GM12878 (cell line): ENCODE measurements at places on chromosomes 1 and 21. TPM values are rescaled to one million over a fixed set of nuclear protein-coding genes. Genes with fewer than 3 reads are reported as not detected.

- no peak for DNase-seq
- no peak overlapping the region for H3K4me3 ChIP-seq
- H3K27ac ChIP-seq: no peak overlapping the region
- H3K36me3 ChIP-seq: no peaks in the 10 kb centered on the region
- no peaks in the 10 kb centered on the region for H3K4me1 ChIP-seq
Observed at GRCh38 chr1:240086726-240087125, 5.0 kb upstream of the FMN2 start.

Gene OLFM3
- not detected in 2 replicates for total RNA-seq

DNA sequence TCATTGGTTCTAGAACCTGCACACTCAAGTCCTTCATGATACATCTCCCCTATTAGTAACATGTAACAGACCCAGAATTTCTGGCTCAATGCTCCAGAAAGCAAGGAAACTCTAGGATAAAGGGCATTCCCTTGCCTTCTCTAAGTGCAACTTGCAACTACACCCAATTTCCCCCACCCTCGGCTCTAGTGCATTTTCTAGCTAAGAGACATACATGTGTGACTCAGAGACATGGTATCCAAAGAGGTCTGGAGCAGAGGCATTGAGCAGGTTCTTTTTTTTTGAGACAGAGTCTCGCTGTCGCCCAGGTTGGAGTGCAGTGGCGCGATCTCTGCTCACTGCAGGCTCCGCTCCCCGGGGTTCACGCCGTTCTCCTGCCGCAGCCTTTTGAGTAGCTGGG, 132.9 kb downstream of the ZC3H11B start:
- DNase-seq: no peak
- no peaks in the 10 kb centered on the region for H3K36me3 ChIP-seq
- H3K27ac ChIP-seq: no peak overlapping the region
- H3K27me3 ChIP-seq: no peaks in the 10 kb centered on the region

Gene SPRR2B
- not detected in 2 replicates for total RNA-seq

DNA sequence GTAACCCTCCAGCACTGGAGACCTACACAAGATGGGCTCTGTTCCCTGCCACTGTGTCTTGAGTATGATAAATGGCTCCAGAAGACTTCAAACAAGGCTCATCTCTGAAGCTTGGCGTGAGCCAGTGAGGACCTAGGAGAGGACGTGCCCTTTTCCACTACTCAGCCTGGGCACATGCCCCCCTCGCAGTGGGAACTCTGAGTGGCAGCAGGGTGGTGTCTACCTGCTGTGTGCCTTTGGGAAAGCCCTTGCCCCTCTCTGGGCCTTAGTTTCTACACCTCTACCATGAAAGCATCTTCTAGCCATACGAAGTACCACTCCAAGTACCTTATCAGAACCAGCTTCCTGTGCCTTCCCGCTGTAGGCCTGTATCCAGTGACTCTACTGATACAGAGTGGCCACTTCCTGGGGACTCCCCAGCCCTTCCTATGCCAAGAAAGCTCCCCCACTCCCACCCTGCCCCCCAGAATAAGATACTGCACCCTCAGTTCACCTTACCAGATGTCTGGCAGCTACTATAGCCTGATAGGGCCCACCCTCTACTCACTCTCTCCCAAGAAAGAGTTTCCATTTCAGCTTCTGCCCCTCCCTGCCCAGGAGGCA, 3.1 kb upstream of the MOB3C start:
- no peak overlapping the region for H3K4me3 ChIP-seq
- H3K27ac ChIP-seq: no peak overlapping the region
- peaks cover 27% of the 10 kb centered on the region for H3K4me1 ChIP-seq
- no peak for DNase-seq

GRCh38 chr1:84871181-84871580, 21.8 kb downstream of the LPAR3 start:
- DNase-seq: no peak
- no peaks in the 10 kb centered on the region for H3K36me3 ChIP-seq
- no peak overlapping the region for H3K4me3 ChIP-seq
- H3K4me1 ChIP-seq: no peaks in the 10 kb centered on the region
- H3K27me3 ChIP-seq: no peaks in the 10 kb centered on the region; the same call in 1 of the 2 replicates
- no peak overlapping the region for H3K27ac ChIP-seq

GRCh38 chr1:31588751-31589515, 12.6 kb downstream of the TINAGL1 start:
- no peaks in the 10 kb centered on the region for H3K27me3 ChIP-seq
- H3K4me3 ChIP-seq: no peak overlapping the region
- H3K4me1 ChIP-seq: no peaks in the 10 kb centered on the region
- H3K27ac ChIP-seq: no peak overlapping the region

DNA sequence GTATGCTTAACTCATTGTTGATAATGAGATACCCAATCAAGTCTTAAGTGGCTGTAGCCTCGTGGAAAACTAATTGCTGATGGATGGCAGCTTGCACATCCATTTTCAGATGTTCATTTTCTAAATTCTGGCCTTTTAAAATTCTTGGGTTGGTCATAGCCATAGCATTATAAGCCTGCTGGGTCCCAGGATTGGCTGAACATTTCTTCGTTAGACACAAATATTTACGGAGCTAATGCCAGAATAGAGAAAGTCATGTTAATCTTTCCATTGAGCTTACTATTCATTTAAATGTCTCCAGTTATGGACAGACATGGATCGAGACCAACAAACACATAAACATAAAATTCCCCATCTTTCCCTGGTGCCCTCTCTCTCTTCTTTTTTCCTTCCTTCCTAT, 32.5 kb downstream of the CENPF start:
- no peak overlapping the region for H3K4me3 ChIP-seq
- no peaks in the 10 kb centered on the region for H3K4me1 ChIP-seq
- DNase-seq: no peak

DNA sequence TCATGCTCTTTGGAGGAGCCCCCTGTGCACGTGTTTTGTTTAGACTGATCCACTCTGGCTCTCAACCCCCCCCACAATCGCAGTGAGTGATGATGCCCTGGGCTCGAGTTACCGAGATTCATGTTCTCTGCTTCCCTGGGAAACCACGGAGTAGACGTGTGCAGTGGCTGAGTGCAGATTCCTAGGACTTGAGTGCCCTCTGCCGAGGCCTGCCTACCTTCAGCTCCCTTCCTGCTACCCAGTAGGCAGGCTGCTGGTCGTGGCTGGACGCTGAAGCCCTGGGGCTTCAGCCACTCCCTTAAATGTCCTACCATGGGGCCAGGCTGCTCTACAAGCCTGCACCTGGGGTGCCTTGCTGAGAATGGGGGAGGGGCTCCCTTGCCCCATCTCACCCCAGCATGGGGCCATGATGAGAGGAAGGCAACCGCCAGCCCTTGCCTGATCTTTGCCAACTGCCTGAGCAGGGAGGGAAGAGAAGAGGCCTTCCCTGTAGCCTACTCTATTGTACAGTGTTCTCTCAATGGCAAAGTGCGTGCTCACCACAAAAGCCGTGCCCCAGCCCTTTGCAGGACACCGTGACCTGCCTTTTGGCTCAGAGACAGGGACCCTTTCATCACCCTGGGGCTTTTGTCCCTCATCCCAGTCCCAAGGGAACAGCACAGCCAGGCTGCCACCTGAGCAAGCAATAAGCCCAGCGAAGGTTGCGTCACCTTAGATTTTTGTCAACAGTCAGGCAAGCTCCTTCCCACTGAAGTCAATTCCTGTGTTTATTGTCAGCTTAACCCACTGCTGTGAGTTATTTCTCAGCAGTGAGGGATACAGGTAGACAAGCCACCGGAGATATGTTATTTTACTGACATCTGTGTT, 4.1 kb upstream of the GRIK3 start:
- no peak overlapping the region for H3K4me3 ChIP-seq
- peaks cover 3% of the 10 kb centered on the region; the same call in 1 of the 2 replicates for H3K27me3 ChIP-seq
- DNase-seq: no peak
- H3K36me3 ChIP-seq: no peaks in the 10 kb centered on the region
- H3K27ac ChIP-seq: no peak overlapping the region

- peaks cover 32% of the 10 kb centered on the region for H3K4me1 ChIP-seq
- peak overlapping the region; percentile 79 for H3K27ac ChIP-seq
- H3K36me3 ChIP-seq: no peaks in the 10 kb centered on the region; the same call in 1 of the 2 replicates
- peak overlapping the region; percentile 52 for H3K4me3 ChIP-seq
- DNase-seq: peak; percentile 73
Observed at GRCh38 chr1:37926038-37926924, 20.6 kb downstream of the INPP5B start.

- H3K4me3 ChIP-seq: no peak overlapping the region
- no peak for DNase-seq
- H3K4me1 ChIP-seq: no peaks in the 10 kb centered on the region
- no peaks in the 10 kb centered on the region for H3K27me3 ChIP-seq
- peaks cover 54% of the 10 kb centered on the region for H3K36me3 ChIP-seq
Observed at GRCh38 chr1:151290709-151291303, 8.7 kb downstream of the ZNF687 start.

Gene HRNR
- not detected in 2 replicates for total RNA-seq

DNA sequence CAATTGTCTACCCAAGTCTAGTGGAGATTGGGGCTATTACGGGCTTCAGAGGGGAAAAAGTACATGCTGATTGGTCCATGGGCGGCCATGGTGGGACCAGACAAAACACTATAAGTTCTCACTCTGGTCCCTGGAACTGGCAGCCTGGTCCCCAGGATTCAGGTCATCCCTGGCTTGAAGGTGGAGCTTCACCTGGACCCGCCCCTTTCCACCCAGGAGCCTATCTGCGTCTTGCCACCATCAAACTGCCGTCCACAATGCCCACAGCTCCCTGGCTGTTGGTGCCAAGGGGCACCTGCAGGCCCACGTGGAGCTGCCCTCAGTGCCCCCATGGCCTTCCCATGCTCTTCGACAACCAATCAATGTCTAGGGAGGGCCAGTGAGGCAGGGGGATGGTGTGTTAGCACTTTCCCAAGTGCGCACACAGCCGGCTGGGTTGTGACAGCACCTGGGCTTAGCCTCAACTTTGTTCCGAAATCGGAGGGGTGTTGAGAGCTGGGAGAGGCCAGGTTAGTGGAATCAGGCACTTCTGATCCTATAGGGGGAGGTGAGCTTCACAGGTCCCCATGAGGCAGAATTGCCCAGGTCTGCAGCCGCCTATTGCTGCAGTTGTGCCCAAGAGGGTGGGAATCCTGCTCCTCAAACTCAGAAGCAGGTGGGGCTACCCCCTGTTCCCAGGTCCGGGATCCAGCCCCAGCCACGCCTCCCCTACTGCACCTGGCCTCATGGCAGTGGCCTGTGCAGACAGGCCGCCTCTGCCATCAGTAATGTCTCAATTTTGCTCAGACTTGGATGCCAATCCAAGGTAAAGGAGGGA, 1369.4 kb upstream of the PRMT6 start:
- no peaks in the 10 kb centered on the region for H3K36me3 ChIP-seq
- H3K4me1 ChIP-seq: no peaks in the 10 kb centered on the region
- H3K27ac ChIP-seq: no peak overlapping the region
- H3K27me3 ChIP-seq: no peaks in the 10 kb centered on the region

Gene BARHL2
- total RNA-seq: not detected in 2 replicates

GRCh38 chr1:44557778-44558177, 116.5 kb downstream of the TMEM53 start:
- H3K36me3 ChIP-seq: no peaks in the 10 kb centered on the region
- H3K4me3 ChIP-seq: no peak overlapping the region
- no peak for DNase-seq
- H3K27ac ChIP-seq: no peak overlapping the region
